Muscle of back (tissue), 13 donors: ENCODE measurements at places on chromosomes 7 and 10. TPM values are rescaled to one million over a fixed set of nuclear protein-coding genes. Genes with fewer than 3 reads are reported as not detected.

DNA sequence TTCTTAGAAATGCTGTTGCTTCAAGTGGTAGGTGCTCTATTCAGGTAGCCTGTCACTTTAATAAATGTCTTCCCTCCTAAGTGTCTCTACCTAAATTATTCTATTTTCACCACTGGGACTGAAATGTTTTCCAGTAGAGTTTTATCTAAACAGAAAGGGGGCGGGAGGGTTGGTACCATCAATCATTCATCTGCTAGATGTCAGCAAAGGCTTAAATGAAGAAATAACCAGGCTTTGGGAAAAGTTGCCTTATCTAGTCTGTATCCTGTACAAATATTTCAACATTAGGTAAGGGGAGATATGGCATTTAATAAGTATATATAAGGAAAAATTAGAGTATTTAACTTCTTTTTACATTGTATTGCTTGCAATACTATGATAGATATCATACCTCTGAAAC, 51.8 kb downstream of the VTI1A start:
- no peak for DNase-seq

DNA sequence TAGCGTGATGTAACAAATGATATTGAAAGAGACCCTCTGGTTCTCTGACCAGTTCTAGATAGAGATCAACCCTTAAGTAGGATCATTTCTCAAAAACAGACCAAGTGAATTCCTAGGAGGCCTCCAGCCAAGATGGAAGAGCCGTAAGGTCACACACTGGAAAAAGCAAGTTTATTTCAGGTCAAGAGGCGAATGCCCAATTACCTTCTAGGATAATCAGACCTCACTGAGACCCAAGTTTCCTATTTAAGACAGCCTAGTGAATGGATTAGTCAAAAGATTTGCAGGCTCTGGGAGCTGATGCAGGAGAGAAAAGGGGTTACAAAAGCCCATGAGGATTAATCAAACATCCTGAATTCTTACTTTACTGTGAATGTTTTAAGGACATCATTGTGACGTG, 486.1 kb upstream of the NRP1 start:
- DNase-seq = no peak

DNA sequence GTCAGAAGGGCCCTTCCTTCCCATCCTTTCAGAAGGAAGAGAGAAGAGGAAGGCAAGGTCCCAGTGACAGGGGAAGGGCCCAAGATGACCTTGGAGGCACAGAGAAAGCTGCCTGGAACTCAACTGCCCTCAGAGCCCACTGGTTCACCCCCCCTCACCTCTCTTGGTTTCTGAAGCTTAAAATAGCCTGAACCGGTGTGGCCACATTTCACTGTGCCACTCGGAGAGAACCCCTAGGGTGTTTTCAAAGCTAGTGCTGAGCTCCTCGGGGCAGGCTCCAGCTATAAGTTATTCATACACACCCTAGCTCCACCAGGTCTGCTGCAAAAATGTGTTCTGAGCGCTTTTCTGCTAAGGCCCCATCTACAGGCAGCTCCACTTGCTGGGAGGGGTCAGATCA, 60.9 kb upstream of the ADRB1 start:
- no peak for DNase-seq

CAMK2B gene
- 13.6 TPM for polyA plus RNA-seq

DNA sequence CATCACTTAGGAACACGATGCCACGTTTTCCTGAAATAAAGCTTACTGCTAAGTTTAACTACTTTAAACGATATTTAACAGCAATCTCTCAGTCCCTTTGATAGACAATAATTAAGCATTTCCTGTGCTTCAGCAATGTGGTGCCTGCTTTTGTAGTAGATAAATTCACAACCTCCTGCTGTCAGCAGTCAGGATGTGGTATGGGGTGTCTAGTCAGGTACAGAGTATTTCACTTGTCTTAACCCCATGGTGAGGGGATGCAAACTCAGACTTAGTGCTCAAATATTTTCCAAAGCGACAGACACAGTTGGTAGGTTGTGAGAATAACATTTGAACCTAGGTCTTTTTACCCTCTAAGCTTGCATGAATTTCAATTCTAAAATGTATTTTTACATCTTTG, 526.2 kb upstream of the PFKP start:
- no peak for DNase-seq

GRCh38 chr7:158264881-158265742, 322.5 kb downstream of the PTPRN2 start:
- DNase-seq = no peak

- no peak for DNase-seq
Measured at GRCh38 chr10:132465193-132465888, 68.3 kb downstream of the PWWP2B start.

- DNase-seq = peak; percentile 92
Measured at GRCh38 chr10:83539528-83540308, 599.6 kb upstream of the GHITM start.

PON1 gene
- polyA plus RNA-seq = 0.76 TPM

DNA sequence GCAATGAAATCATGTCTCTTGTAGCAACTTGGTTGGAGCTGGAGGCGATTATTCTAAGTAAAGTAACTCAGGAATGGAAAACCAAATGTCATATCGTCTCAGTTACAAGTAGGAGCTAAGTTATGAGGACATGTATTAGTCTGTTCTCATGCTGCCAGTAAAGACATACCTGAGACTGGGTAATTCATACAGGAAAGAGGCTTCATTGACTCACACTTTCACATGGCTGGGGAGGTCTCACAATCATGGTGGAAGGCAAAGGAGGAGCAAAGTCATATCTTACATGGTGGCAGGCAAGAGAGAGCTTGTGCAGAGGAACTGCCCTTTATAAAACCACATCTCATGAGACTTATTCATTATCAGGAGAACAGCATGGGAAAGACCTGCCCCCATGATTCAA, 370.1 kb upstream of the PRKCQ start:
- no peak for DNase-seq

GRCh38 chr10:127953876-127954275, 47.0 kb downstream of the PTPRE start:
- DNase-seq = no peak

MRC1 gene
- 14.9 TPM for polyA plus RNA-seq

LGI1 gene
- polyA plus RNA-seq = 47.6 TPM

OR2A7 gene
- 1.6 TPM for polyA plus RNA-seq

FFAR4 gene
- polyA plus RNA-seq = not detected

GRCh38 chr10:23197416-23197861, 5.3 kb downstream of the PTF1A start:
- no peak for DNase-seq

CYP2C19 gene
- not detected for polyA plus RNA-seq

SHH gene
- polyA plus RNA-seq = 4.6 TPM

- peak; percentile 68 for DNase-seq
Measured at GRCh38 chr7:138837627-138838026, 39.6 kb upstream of the ATP6V0A4 start.

TYW1B gene
- 5.4 TPM for polyA plus RNA-seq

GRCh38 chr10:124007102-124007772, 86.2 kb downstream of the CHST15 start:
- DNase-seq = no peak

DNA sequence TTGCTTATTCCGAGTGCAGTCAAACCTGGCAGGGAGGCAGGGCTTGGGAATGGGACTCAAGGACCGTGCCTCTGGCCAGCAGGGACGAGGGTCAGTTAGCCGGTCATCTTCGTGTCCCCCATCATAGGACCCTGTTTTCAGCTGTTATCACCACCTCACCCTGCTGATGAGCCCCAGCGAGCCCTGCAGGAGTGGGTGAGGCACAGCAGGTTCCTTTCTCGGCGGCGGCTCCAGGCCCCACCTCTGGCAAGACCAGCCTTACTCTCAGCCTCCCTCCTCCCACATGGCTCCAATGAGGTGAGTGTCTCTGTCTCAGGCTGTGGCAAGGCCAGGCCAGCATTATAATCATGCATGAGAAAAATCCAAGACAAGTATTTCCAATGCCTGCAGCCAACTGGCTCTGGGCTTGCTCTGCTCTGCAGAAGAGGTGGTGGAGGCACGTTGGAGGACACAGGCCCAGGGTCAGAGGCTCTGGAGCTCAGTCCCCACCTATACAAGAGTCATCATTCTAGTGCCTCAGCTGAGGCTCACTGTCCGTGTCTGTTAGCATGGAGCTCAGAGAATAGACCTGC, 15.7 kb downstream of the PKD1L1 start:
- DNase-seq = no peak

GRCh38 chr10:22997096-22997495, 69.2 kb downstream of the ARMC3 start:
- no peak for DNase-seq

DNA sequence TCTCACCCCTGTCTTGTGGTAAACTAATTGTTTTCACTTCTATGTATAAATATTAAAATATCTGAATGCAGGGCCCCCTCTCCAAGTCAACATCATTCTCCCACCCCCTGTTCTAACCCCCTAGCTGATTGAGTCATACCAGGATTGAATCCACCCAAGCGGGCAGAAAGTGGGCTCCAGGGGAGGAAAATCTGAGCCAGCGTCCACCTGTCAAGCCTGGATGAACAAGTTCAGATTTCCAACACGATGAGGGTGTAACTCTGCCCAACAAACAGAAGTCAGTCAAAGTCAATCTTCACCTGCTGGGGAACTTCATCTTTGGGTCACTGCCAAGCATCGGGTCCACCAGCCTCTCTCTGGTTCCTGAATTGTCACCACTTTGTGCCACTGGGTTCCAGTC, 162.9 kb upstream of the CELF2 start:
- no peak for DNase-seq

DNA sequence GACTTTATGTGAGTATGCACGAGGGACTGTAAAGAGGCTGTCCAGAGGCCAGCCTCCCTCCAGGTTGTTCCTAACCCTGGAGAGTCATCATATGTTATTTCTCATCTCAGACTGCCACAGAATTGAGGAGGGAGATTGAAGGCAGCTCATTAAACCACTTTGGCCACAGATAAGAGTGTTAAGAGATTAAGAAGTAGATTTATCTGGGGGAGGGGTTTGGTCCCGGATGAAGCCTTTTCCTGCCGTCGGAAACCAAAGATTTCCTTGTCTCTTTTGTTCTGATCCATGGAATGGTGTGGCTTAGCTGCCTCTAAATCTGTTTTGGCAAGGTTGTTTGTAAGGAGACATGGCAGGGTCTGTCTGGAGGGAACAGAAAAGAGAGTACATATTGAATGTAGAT, 338.8 kb downstream of the AUTS2 start:
- no peak for DNase-seq

FIGNL1 gene
- polyA plus RNA-seq = 21.9 TPM

DNA sequence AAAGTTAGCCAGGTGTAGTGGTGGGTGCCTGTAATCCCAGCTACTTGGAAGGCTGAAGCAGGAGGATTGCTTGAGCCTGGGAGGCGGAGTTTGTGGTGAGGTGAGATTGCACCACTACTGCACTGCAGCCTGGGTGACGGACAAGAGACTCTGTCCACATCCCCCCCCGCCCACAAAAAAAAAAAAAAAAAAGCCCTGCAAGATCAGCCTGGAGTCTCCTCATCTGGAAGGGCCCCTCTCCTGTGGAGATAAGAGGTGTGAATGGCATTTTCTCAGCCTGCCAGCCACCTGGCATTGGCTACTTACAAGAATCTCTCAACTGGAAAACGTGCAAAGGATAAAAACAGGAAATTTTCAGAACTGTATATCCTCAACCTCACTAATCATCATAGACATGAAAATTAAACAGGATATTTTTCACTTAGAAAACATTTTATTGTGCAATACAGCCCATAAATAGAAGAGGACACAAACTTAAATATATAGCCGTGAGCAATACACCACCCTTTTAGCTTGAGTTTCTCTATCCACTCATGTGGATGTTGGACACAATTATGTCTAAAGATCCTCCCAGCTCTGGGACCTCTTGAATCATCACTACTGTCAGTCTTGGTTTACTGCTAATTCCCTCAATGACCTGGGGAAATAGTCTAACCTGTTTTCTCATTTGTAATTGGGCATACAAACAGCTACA, 11.3 kb upstream of the TSPAN15 start:
- DNase-seq = no peak

GRCh38 chr10:14879124-14879927, 660 bp downstream of the SUV39H2 start:
- DNase-seq = peak; percentile 38

DNA sequence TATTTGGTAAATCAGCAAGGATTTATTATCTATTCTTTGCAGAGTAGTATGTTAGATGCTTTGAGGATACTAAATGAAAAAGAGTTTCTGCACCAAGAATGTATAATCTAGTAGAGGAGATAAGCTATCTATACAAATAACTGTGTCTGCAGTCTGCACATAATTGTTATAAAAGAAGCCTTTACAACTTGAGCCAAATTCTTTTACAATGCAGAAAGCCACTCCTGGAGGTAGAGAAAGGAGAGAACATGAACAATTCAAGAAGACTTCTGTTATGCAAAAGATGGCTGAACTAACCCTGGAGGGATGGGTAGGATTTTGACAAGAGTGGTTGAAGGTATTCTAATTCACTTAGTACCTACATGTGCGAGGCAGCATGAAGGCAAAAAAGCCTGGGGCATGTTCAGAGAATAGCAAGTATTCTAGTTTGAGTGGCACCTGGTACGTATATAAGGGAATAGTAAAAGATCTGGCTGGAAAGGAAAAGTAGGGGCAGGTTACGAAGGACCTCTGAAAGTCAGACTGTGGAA, 251.1 kb upstream of the KAT6B start:
- DNase-seq = no peak

- peak; percentile 77 for DNase-seq
Measured at GRCh38 chr7:75638594-75639070, 100.1 kb downstream of the HIP1 start.

DNA sequence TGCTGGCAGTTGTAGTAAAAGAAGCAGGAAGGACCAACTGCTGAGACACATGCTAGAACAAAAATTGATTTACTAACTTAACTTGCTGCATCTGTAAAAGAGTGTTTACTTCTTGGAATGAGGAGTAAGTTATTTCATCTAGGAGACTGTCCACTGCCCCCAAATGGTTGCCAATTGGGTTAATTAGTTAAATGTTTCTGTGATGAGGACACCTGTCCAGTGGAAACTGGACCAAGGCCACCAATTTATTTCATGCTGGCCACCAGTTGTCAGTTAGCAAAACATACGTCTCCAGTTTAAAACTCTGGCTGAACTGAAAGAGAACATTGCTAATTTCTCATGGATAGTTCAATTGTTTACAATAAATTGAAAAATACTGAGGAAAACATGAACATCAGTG, 191.7 kb downstream of the PPP1R9A start:
- DNase-seq = peak; percentile 53
